ENCODE measurements at places on chromosomes 7 and 10.

DNA sequence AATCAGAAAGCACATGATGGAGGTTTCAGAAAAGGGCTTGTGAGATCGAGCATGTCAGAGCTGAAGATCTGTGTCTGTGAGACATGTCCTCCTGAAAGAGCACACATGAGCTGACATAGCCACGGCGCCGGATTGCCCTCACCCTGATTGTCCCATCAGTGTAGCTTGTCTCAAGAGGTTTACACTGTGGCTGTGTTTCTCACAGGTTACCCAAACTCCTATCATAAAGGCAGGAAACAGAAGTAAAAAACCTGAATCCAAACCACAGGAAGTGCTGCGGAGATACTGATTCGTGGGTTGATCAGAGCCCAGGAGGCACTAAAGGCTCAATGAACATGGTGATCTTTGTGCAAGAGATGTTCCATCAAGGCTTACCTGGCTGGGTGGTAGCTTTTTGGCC is 3.9 kb upstream of the ATP6V0E2 start:
- DNase-seq, result no peak

- DNase-seq, result no peak
Observed at GRCh38 chr10:57830877-57831560, 436.7 kb downstream of the IPMK start.

DNA sequence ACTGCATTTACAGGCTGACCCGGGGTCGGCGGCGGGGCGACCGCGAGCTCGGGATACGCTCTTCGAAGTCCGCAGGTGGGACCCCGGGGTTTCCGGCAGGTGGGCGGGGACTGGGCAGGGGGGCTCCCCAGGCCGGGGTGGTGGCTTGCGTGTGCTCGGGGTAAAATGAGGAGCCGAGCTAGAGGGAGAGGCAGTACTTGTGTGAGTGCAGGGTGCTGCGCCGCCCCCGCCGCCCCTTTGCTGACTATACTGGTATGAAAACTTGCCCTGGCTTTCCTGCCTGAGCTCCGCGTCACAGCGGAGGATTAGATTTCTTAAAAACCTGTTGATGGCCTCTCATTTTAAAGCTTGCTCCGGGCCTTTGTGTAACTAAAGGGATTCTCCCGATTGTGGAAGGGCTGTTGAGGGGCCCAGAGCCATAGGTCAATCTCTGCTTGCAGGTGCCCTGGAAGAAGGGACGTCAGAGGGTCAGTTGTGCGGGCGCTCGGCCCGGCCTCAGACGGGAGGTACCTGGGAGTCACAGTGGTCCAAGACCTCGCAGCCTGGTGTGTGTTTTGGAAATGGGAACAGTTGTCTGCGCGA is 488 bp downstream of the ARMC10 start:
- DNase-seq, result peak; percentile 86

- DNase-seq, result no peak
Observed at GRCh38 chr10:72330069-72330426, 24.7 kb downstream of the DNAJB12 start.

DNA sequence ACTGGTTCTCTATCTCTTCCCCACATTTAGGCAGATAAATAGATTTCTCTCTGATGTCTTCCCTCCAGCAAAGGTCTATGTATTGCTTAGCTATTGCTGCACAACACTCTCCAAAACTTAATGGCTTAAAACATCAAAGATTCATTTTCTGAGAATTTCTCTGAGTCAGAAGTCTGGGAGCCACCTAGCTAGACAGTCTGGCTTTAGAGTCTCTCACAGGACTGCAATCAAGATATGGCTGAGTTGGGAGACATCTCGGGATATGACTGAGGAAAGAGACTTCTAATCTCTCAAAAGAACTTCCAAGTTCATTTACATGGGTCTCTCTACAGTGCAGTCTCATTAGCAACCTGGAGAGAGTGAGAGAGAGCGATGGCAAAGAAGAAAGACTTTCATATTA is 553.6 kb upstream of the GHITM start:
- DNase-seq, result no peak

DNA sequence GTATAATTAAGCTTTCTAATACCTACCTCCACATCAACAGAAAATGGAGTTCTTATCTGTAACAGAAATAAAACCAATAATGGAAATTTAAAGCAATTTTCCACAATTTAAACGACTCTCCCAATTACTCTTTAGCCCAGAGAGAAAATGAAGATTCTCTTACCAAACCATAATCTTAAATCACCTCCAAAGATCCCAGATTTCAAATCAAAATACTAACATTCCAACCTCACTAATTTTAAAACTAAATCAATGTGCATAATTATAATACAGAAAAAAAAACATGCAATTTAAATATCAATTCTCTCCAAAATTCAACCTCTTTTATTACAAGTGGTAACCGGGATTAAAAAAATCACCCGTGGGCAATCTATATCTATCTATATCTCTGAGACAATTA is 1.5 kb downstream of the HERC4 start:
- DNase-seq, result no peak

- DNase-seq, result no peak
Observed at GRCh38 chr7:27442455-27442854, 199.9 kb downstream of the EVX1 start.

GRCh38 chr10:29712108-29712507 is 77.3 kb upstream of the SVIL start:
- DNase-seq, result no peak

- DNase-seq, result no peak
Observed at GRCh38 chr7:29748286-29749099, 57.8 kb upstream of the WIPF3 start.

- DNase-seq, result no peak
Observed at GRCh38 chr10:123999956-124000615, 93.3 kb downstream of the CHST15 start.

DNA sequence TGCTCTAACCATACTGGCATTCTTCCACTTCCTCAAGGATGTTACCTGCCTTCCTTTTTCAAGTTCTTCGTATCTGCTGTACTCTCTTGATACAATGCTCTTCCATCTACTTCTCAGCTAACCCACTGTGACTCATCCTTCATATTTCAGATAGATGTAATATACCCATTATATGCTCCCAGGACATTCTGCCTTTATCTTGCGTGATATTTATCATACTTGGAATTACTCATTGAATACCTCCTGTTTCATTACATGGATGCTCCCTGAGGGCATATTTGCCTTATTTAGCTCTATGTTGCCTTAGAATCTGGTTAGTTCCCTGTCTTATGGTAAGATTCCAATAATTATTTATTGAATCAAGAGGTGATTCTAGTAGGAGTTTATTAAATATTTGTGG is 706.4 kb downstream of the SORCS3 start:
- DNase-seq, result no peak

DNA sequence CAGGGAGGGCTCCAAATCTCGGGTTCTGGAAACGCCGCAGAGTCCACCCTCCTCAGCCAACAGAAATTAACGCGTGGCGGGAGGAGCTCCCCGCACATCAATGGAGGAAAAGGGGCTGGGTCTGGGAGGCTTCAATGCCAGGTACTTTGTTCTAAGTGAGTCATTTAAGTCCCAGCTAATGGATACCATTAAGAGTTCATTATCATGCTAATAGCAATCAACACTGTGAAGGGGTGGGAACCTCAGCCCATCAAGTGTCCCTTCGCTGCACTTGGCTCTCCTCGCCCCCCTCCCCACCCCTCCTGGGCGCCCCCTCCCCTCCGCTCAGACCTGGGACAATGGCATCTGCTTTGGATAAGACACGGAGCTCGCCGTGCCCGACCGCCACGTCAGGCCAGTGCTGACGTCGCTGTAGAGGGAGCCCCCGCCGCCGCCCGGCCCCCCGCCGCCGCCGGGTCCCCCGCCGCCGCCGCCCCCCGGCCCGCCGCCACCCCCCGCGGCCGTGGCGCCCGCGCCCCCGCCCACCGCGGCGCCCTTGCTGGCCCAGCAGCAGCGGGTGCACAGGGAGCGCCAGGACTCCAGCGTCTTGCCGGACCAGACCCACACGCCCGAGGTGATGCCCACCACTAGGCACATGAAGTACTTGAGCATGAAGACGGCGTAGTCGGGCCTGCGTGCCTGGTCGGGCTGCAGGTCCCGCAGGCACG is 2.9 kb downstream of the FZD8 start:
- no peak for DNase-seq

DNA sequence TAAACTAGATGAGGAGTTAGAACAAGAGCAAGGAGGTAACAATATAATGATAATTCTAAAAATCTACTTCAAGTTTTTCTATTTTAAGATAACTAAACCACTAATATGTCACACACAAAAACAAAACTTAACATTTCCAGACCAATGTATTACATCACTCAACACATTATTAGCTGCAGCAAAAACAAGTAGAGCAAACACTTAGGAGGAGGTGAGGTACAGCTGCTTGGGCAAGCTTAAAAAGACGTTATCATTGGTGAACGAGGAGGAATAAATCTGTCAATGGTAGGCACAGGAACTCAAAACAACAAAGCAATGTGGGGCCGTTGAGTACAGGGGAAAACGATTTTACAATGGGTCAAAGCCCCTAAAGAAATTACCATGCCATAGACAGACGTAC is 58.8 kb downstream of the EZH2 start:
- no peak for DNase-seq

DNA sequence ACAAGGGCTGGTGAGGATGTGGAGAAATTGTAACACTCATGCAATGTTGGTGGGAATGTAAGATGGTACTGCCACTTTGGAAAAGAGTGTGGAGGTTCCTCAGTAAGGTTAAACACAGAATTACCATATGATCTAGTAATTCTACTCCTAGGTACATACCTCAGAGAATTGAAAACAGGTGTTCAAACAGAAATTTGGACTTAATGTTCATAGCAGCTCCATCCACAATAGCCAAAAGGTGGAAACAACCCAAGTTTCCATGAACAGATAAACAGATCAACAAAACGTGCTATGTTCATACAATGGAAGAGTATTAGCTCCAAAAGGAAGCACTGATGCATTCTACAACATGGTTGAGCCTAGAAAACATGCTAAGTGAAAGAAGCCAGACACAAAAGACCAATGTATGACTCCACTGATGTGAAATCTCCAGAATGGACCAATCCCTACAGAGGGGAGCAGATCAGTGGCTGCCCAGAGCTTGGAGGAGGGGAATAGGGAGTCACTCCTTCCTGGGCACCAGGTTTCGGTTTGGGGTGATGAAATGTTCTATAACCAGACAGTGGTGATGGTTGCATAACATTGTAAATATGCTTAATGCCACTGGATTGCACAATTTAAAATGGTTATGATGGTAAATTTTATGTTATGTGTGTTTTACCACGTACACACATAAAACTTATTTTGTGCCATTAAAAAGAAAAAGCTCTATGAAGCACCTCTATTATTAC is 5.7 kb upstream of the WDR86 start:
- DNase-seq, result no peak

DNA sequence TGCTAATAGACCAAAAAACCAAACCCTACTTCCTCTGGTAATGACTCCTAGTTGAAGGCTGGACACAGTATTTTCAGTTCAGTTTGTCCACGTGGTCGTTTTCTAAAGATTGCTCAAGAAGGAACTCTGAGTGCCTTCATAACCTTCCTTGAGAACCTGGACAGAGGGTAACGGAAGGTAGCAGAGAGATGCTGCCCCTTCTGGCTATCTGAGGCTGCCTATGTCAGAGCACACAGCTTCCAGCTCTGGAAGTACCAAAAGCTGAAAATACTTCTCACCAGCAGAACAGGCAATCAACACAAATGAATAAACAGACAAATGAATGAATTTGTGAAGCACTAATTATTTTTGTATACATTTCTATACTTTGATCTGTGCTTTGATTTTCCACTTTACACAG is 85.2 kb downstream of the AMPH start:
- no peak for DNase-seq

DNA sequence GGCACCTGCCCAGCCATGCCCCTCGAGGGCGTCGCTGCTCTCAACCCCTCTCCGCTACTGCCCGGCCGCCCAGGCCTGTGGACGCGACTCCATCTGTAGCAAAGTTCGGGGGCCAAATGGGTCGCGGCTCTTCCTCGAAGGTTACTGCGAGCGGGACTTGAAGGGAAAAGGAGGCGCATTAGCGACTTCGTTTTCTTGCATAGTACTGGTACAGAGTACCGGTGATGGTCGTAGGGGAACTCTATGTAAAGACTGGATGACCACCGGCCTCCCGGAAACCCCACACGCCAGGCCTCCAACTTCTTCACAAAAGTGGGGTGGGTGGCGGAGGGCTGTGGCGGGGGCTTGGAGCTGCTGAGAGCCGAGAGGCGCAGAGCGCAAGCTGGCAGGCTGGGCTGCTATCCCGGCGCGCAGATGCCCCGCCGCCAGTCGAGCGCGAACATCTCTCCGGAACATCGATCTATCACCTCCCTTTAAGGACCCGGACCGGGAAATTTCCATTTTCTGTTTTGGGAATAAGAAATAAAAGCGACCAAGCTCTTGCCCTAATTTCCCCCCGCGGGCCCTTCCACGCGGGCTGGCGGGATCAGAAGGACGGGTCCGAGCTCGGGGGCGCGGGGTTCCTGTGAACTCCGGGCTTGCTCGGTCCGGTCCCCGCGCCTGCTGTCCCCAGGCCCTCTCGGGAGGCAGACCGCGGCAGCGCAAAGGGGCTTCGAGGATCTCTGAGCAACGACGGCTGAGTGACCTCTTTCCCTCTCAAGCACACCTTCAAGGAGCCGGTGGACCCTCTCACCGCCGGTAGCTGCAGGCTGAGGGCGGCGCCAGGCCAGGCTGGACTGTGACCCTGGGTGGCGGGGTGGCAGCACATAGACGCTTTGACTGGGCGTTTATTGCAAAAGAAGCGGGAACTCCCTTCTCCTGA is 12.2 kb upstream of the FEZF1 start:
- DNase-seq, result no peak

- DNase-seq, result no peak
Observed at GRCh38 chr10:133554600-133554999, 10.8 kb downstream of the SYCE1 start.
